ENCODE measurements at places on chromosomes 3 and 15.

GRCh38 chr3:128245460-128245859, 92.2 kb downstream of the EEFSEC start:
- DNase-seq, result no peak

GRCh38 chr3:120506828-120507774, 56.3 kb upstream of the FSTL1 start:
- DNase-seq, result no peak

DNA sequence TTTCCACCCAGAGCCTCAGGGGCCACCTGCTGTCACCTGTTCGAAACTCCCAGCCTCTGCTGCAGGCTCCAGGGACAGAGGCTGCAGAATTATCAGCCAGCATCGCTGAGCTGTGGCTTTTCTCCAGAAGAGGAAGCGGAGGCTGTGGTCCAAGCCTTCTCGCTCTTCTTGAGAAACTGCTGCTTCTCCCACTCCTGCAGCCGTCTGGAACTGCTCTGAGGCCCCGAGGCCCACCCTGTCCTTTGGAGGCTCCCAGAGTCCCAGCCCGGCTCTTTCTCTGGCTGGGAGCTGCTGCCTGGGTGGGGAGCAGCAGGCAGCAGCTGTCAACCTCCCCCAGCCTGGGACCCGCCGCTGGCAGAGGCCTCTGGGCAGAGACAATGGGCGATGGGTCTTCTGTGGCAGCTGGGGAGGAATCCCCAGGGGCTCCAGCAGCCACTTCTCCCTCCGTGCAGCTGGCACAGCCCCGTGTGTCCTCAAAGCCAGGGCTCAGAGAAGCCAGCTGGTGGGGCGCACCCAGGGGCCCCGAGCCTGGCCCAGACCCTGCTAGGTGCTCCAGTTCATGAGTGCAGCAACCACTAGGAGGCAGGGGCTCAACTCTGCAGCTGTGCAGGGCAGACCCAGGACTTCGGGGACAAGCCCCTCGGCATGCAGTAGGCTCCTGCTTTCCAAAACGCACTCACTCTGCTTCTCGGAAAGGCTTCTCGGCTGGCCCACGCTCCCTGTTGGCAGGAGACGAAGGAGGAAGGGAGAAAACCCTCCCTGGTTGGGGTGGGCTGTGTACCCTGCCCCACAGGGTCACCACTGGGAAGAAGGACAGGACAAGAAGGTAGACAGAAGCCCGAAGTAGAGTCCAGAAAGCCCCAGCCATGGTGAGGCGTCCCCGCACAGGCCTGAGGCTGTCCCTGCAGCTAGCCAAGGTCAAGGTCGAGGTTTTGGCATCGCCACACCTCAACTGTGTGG, 49.9 kb upstream of the FURIN start:
- DNase-seq, result no peak

DNA sequence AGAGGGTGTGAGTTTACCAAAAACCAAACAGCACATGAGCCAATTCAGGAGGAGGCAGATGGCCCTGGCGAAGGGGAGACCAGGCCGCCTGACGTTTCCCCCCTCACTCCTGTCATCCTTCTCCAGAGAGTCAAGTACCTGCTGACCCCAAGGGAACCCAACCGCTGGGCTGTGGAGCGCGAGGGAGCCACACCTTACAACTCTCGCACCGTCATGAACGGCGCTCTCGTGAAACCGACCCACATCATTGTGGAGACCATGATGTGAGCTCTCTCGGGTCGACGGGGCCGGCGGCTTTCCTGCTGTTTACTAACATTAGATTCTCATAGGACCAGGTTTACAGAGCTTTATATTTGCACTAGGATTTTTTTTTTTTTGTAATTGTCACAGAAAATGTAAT, 55.4 kb downstream of the GRIP2 start:
- no peak for DNase-seq

- no peak for DNase-seq
Measured at GRCh38 chr15:56653787-56654186, 79.5 kb downstream of the ZNF280D start.

DNA sequence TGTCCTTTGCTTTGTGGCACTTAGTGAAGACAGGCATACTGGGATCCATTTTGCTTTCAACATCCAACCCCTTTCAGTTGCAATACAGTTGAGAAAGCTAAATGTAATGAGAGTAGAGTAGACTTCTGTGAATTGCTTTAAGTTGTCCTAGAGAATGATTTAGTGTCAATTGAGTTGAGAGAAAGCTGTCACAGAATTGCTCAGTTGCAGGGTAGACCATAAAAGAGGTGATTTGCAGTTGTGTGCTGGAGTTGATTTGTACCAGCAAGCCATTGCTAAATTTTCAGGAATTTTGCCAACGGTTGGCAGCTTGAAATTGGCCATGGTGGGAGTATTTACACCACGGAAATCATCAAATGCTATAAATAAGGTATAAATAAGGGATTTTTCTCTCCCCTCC, 2.2 kb downstream of the ABHD5 start:
- DNase-seq, result no peak

DNA sequence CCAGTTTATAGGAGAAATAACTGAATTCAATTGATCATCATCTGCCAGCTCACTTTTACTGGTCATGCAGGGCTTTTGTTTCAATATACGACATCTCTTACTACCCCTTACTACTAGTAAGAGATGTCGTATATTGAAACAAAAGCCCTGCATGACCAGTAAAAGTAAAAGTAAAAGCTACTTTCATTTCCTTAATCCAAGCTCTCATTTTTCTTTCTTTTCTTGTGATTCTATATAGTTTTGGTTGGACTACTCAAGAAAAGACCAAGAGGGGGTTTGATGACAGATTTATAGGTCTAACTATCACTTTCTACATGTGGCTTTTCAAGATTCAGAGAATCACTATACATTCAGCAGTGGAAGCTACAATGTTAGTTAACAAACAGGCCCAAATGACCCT, 1237.3 kb downstream of the ROBO2 start:
- DNase-seq, result no peak

GRCh38 chr15:46296797-46297196, 662.0 kb downstream of the SQOR start:
- DNase-seq, result no peak

DNA sequence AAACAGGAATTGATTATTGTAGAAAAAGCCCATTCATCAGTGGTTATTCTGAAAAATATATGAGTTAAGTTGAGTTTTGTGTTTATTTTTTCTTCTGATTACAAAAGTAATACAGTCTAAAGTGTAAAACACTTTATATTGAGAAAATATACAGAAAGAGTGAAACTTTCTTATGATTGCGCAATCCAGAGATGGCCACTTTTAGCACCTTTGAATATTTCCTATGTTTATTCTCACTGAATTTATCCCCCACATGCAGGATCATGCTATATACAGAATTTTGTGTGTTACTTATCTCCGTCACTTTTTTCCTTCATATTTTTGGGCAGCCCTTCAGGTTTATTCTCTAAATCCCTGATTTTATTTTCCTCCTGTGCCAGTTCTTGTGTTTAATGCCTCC, 285.2 kb downstream of the NAALADL2 start:
- DNase-seq, result no peak

- DNase-seq, result no peak
Measured at GRCh38 chr3:69752241-69752640, 13.0 kb downstream of the MITF start.

- no peak for DNase-seq
Measured at GRCh38 chr3:59464187-59464586, 414.4 kb upstream of the CFAP20DC start.

- DNase-seq, result no peak
Measured at GRCh38 chr3:136177876-136178275, 18.3 kb downstream of the MSL2 start.

DNA sequence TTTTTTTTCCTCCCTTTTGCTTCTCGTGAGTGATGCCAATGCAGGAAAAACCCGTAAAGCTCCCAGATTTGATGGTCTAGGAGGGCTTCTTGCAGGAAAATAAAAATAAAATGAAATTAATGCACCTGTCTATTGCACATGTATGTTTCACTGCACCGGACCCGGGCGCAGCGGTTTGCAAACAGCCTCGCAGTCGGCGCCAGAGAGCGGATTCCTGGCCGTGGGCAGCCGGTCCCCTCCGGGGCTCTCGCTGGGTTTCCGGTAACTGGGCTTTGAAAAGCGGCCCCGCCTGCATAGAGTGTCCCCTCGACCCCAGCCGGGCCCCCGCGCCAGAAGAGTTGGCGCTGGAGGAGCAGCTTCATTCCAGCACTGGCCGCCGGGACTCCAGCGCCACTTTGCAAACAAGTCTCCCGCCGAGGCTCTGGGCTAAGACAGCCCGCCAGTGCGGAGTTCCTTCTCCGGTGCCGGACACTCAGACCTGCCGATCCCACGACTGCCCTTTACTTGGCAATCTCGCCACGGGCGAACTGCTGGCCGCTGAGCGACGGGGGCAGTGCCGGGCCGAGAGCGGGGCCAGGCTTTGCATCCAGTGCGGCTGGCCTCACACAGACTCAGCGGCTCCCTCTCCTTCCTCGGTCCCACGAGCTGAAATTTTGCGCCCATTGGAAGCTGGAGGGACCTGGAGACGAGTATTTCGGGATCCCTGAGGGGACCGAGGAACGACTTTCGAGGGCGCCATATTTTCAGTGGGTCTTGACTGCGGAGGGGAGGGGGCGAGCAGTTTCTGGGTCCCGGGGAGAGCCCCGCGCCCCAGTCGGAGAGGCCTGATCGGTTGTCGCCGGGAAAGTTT, 225.9 kb upstream of the C2CD4B start:
- no peak for DNase-seq

DNA sequence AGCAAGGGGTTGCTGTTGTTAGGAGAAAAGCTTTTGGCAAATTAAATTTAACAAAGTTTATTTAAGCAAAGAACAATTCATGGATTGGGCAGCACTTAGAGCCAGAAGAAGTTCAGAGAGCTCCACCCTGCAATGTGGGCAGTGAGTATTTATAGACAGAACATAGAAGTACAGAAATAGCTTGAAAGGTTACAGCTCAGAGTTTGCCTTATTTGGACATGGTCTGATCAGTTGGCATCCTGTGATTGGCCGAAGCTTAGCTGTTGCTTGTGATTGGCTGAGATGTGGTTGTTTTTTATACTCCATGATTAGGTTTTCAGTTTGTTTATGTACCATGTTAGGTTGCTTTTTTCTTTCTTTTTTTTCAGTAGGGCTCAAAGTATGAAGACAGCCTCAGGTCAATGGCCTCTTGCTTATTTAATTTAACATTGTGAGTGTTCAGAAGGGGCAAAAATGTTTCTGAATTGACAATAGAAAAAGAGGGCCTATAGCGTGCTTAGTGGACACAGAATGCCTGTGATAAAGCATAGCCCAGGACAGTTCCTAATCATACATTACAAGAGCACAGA, 293.8 kb downstream of the IGSF11 start:
- DNase-seq, result no peak

DNA sequence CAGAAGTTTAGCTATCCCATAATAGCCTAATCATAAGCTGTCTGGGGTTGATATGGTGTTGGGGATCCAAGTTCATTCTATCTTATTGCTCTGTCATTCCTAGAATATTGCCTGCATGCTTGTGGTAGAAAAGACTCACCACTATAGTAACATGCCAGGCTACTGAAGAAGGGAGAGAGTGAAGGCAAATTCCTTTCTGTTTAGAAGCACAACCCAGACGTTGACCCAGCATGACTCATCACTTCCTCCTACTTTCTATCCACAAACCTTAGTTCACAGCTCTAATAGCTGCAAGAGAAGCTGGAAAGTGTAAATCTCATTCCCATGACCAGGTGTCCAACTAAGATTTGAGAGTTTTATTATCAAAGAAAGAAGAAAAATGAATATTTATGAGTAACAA, 57.8 kb upstream of the NMD3 start:
- DNase-seq, result no peak

DNA sequence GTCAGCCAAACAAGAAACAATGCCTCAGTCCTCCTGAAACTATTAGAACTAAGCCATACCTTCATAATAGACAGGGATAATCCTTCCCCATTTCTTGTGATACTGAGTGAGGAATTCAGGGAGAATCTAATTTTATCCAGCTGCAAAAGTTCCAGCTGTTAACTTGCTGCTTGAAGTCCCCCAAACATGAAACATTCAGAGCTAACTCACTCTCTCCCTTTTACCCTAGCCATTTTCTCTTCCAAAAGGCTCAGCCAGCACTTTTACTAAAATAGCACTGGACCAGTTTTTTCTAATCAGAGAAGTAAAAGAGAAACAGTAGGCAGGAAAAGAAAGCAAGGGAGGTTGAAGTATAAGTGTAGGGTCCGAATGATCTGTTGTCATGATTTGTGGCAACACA, 268.1 kb downstream of the TAFA4 start:
- DNase-seq, result no peak

GRCh38 chr3:42492508-42493080, 9.8 kb upstream of the VIPR1 start:
- no peak for DNase-seq

DNA sequence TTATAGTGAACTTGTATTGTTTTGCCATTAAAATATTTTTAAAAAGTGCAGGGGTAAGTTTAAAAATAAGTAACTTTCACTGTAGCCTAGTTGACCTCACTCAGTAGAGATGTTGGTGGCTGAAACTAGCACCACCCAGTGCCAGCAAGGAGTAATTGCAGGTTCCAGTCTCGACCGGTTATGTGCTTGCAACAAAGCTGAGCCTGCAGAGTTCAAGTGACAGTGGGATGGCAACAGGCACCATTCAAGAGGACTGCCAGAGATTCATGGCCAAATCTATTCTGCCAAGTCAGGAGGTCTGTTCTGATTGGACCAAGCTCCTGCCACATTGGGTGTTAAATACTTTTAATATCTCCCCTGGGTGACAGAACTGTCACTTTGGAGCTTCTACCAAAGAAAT, 2.7 kb downstream of the ADAMTS7 start:
- no peak for DNase-seq

DNA sequence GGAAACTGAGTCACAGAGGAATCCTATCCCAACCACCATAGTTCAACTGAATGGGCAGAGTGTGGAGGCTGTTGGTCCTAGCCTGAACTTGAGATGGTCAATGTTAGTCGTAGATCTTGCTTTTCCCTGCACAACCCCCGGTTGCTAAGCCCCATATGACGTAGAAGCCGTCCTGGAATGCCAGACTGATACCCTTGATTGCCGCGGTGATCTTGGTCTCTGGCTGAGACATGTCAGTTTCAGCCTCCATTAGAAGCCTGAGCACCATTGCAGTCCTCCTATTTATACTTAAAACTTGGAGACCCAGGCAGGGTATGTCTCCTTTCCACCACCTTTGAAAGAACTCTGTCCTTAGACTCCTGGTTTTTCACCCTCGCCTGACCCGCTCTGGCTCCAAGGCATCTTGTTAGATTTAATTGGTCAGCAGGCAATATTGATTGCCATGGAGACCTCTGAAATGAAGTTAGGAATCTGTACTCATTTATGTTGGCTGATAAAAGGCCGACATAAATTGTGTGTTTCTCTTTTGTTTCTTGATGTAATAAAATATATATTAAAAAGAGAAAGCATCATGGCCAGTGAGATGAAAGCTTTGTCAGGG, 53.4 kb downstream of the RPLP1 start:
- DNase-seq, result no peak

DNA sequence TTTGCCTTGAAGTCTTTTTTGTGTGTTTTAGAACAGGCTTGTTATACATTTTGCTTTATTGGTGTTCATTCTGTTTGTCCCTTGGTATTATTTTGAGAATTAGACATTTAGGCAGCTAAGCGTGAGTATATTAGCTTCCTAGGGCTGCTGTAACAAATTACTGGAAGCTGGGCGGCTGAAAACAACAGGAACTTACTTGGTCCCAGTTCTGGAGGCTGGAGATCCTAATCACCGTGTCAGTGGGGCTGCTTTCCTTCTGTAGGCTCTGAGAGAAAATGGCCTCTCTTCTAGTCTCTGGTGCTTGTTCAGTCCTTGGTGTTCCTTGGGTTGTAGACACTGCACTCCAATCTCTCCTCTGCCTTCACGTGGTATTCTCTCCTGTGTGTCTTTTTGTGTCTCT, 142.3 kb downstream of the KLHL25 start:
- DNase-seq, result no peak

Measured in CD8-positive, alpha-beta memory T cell (primary cell).